ENCODE measurements at places on chromosomes 13 and 19.

DNA sequence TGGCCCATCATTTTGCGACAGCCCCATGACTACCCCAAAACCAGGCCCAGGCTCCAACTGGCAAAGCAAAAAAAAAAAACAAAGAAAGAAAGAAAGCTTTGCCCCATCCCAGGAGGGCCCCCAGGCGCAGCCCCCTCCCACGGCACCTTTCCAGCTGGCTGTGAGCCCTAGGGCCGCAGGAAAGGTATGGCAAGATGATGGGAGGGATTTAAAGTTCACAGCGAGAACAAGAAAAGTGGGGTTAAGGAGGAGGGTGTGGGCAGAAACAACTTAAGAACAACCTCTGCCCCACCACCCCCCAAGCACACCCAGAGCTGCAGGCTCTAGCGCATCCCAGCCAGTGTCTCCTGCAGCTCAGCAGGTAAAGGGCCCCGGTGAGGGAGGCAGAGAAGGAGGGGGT lies at the start of gene CYP2F1:
Gene CYP2F1 (plus strand): TSS at position 301 of the 400 bp plus-strand sequence. CDS start 1,757 bp downstream, outside the sequence.
- DNase-seq, result no peak

GRCh38 chr13:73958657-73959397 lies 175.4 kb downstream of the KLF12 start:
- DNase-seq, result no peak

DNA sequence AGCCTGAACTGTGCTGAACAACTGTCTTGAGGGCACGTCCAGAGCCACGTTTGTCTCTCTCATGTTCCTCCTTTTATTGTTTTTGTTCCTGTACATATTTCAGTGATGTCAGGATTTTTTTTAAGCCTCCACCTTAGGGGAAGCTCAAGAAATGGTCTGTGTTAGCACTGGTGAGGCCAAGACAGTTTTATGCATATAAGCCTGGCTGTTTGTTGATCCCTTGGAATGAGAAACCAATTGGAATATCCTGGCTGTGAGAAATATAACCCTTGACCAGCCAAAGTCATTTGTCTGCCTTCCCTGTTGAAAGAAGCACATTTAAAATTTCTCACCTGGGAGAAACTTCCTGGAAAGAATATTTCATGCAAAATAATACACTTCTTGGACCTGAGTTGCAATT lies 115.8 kb downstream of the DNAJC15 start:
- DNase-seq, result no peak

DNA sequence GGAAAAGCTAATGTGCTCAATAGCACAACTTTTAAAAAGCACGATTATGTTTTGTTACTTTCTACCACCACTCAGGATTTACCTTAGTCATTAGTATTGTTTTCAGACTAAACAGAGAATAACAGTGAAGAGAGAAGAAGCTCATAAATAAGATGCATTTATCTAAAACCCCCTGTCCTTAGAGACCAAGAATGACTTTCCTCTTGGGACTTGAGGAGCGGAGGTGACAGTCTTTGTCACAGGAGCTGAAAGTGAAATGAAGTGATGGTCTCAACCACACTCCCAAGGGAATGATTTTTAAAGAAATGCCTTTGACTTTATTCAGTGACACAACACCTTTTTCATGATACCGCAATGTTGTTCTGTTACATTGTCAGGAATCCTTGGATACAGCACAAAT lies 190.6 kb upstream of the NBEA start:
- DNase-seq, result no peak

DNA sequence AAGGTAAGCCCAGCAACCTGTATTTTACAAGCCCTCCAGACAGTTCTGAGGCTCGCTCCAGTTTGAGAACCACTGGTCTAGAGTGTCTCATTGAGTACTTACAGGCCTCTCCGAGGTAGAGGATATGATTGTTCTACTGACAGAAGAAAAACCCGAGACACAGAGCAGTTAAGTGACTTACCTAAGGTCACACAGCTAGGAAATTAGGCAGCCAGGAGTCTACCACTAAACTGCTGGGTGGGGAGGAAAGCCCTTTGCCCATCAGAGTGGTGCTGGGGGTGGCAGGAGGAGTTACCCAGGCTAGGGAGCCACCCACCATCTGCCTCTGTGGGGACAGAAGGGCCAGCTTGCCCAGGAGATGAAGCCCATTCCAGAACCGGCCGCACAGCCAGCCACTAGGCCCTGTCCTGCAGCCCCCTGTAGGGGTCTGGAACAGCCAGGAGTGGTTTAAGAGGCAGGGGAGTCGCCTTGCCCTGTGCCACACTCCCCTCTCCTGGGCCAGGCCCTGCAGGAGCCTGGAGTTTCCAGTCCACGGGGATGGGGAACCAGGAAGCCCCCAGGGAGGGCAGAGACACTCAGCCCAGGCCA lies 703 bp downstream of the RASGRP4 start:
- no peak for DNase-seq

DNA sequence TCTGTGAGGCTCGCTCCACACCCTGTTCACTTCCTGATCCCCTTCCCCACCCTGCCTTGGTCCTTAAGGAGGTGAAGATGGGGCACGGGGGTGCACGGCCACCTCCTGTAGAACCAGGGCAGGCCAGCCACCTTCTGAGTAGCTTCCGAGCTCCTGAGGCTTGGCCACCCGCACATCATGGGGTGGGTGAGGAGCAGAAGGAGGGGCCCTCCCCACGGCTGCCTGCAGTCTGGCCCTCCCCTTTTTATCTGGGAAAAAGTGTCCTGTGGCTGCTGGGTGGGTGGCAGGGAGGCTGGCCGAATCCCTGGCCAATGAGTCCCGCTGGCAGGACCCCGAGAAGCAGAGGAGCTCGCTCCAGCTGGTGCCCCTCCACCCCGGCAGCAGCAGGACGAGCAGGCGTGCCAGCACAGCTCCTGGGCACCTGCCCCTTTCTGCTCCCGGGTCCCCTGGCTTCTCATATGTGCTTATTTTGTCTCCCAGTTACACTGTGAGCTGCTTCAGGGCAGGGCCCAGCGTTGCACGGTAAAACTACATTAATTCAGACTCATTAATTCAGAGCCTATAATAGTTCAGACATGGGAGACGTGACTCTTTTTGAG lies 135.0 kb downstream of the KDM4B start:
- no peak for DNase-seq

- DNase-seq, result no peak
Measured at GRCh38 chr19:7149956-7150705, 80.6 kb downstream of the ZNF557 start.

DNA sequence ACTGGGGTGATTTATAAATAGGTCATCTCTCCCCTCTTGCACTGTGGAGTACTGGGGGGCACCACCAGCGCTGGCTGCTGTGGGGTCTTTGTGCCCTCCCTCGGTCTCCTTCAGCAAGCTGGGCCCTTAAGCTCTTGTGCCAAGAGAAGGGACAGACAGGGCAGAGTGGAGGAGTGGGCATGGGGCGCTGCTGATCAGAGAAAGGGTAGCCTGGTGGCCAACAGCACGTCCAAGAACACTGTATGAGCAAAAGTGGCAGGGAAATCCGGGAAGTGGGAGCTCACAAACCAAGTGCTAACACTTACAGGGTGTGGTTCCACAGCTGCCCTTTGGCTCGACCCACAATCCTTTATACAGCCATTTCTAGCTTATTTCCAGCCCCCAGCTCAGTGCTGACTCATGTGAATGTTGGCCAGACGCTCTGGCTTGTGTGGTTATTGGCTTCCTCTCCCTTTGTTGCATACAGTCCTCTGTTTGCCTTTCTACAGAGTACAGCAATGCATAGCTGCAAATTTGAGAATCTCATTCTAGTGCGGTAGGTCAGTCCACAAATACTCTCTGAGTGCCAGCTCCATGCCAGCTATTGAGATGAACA lies 298.8 kb downstream of the SHISA2 start:
- DNase-seq, result no peak

- DNase-seq, result no peak
Measured at GRCh38 chr19:51740356-51740755, 11.3 kb downstream of the FPR1 start.

- DNase-seq, result no peak
Measured at GRCh38 chr13:100497389-100497788, 91.2 kb downstream of the GGACT start.

DNA sequence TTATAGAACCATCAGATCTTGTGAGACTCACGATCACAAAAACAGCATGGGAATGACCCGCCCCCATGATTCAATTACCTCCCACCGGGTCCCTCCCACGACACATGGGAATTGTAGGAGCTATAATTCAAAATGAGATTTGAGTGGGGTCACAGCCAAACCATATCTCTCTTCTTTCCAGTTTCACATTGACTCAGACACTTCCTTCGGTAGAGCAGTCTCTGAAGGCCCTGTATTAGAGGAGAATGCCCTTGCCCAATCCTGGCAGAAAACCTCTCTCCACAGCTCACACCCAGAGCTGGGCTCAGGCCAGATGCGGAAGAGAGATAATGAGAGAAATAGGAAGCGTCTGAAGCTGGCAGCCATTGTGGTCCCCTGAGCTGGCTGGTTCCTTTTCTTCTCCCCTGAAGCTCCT lies 72.4 kb upstream of the CLDN10 start:
- no peak for DNase-seq

GRCh38 chr13:46100191-46100815 lies 4.5 kb downstream of the CPB2 start:
- no peak for DNase-seq

GRCh38 chr13:42950181-42950580 lies 41.9 kb downstream of the EPSTI1 start:
- no peak for DNase-seq

Data from stimulated activated CD8-positive, alpha-beta memory T cell treated with anti-CD3 and anti-CD28 coated beads, Interleukin-2, amount 100 ng/mL, for 1 hour (primary cell).